ENCODE measurements at places on chromosomes 4 and X. TPM values are rescaled to one million over a fixed set of nuclear protein-coding genes. Genes with fewer than 3 reads are reported as not detected.

- DNase-seq, result peak; percentile 77
Measured at GRCh38 chr4:113383111-113383785, 333.8 kb downstream of the ANK2 start.

DNA sequence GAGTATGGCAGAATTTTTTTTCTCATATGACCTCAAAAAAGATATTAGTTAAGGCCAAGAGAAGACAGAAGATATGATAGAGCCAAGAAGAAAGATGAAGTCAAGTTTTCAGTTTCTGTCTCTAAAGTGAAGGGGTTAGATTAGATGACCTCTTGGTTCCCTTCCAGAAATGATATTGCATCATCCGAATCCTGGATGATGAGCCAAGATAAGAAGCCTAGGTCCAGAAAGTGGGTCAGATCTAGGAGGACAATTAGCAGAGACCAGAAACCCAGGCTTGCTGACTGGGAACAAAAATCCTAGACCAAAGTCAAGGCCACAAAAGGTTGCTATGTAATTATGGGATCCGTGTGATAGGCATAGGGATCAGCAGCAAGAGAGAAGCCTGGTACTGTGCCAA is 20.2 kb downstream of the SATL1 start:
- DNase-seq, result no peak

GRCh38 chr4:76023389-76023788 is at the start of gene CXCL10:
CXCL10 (minus strand) TSS chr4:76023497; CDS start chr4:76023431, 66 bp downstream.
- no peak for DNase-seq

DNA sequence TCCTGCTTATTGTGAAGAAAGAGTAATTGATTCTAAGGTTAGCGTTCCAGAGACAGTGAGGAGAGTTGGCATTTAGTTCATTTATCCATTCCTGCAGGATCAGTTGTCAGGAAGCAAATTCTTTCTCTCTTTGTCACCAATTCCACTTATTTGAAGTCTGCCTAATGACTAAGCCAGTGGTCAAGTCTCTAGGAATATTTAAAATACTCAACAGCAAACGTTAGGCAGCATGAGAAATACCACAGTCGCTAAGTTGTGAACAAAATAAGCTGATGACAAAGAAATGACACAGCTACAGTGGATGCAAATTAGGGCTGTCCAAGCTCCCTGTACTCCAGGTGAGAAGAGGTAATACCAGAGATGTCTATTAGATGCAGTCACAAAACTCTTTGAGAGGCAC is 6.6 kb upstream of the MAGEB17 start:
- no peak for DNase-seq

DNA sequence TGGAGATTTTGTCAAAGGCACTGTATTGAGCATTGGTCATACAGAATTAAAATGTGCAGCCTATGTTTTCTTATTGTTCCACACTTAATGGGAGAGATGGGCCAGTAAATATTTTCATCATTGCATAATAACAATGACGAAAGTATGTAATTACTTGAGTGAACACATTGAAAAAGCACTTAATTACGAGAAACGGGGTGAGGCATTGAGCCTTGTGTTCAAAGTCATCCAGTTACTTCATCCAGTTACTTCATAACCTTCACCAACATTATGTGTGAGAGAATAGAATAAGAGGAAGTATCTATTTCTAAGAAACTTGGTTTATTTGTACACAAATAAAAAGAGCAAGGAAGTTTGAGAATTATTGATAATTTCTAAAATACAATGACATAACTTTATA is 1427.0 kb downstream of the ADGRL3 start:
- no peak for DNase-seq

DNA sequence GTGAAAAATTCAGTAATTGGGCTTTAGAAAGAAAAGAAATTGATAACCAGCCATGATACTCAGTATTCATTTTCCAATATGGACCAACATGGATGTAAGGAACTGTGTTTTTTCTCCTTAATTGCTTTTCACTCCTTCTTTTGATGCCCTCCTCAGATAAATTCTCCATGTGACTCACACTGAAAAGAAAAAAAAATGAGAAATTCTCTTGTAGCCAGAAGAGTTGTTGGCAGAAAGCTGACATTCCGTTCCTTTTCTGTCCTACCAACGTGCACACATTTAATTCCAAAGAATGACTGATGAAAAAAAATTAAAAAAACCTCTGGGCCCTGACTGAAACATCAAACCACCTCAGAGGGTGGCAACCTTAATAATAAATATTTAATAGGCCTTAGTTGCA is 153.1 kb downstream of the AMELX start:
- no peak for DNase-seq

DNA sequence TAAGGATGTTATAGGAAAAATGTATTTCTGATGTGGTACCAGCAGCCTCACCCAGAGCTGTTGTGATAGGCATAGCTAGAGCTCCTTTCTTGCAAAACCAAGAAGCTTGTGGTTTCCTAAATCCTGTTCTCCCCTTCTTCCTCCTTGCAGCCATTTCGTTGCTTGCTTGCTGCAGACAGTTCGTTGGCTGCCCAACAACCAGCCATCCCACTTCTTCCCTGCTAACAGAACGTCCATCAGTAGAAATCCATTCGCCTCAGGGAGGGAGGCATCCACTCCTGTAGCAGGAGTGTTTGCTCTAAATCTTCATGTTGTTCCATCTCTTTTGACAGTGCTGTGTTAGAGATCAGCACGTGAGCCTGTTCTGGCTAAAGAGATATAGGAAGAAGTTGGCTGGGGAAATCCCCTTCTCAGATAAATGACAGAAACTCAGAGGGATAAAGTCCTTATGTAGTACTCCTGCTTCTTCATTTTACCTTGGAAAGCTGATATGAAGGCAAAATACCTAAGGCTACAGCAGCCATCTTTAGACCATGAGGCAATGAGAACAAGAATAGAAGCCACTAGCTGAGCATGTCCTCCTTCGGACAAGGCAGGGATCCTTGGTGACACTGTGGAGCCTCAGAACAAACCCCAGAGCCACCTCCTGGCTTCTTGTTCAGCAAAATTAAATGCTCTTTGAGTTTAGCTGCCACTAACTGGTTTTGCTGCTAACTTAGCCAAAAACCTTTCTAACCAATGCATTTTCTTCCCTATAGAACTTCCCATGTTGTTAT is 68.4 kb upstream of the RELL1 start:
- no peak for DNase-seq

GRCh38 chr4:150816491-150816890 is 198.6 kb downstream of the LRBA start:
- DNase-seq, result no peak

GRCh38 chr4:186701273-186701672 is 22.4 kb downstream of the FAT1 start:
- DNase-seq, result peak; percentile 59

DNA sequence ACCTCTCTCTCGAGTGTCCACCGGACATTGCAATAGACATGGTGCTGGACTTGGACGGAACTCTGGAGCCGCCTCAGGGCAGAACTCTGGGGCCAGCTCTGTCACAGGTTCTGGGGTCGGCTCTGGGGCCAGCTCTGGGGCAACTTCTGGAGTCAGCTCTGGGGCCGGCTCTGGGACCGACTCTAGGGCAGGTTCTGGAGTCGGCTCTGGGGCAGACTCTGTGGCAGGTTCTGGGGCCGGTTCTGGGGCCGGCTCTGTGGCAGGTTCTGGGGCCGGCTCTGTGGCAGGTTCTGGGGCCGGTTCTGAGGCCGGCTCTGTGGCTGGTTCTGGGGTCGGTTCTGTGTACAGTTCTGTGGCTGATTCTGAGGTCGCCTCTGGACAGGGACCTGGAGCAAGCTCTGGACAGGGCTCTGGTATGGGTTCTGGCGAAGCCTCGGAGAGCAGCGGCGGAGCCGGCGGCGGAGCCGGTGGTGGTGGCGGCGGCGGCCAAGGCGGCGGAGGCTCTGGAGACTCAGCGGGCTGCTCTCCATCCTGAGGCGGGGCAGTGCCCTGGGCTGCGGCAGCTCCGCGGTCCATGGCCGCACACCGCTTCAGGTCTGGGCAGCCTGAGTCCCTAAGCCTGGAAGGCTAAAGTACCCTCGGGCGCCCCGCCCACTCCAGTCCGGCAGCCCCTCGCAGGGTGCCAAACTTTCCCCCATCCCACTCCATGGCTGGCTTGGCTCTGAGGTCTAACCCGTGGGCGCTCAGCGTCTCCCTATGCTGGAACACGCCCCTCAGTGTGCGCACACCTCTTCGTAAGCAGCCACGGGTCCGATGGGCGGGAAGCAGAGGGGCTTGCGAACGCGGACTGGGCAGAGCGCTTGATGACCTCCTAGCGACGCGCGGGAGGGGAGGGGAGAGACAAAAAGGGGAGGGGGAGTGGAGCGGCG is at the start of gene DGKK:
TSS of gene DGKK (minus strand) at position 723 of the 929 bp plus-strand sequence. CDS start at position 576, 147 bp downstream.
- DNase-seq, result peak; percentile 10

DNA sequence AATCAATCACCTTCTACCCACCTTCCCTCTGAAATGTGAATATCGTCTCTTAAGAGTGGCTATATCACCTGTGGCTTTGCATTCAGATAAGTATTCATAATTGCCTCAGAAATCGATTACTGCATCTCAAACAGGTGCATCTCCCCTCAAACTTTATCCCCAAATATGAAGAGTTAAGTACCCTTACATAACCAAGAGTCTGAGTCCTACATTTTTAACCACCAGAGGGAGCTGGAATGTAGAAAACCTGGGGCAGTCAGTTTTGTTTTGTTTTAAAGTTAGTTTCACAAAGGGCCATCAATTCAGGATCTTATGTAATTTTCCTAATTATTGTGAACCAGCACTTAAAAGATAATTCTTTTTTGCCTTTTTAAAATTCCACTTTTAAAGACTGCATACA is 5.7 kb downstream of the TCEANC start:
- DNase-seq, result peak; percentile 45

DNA sequence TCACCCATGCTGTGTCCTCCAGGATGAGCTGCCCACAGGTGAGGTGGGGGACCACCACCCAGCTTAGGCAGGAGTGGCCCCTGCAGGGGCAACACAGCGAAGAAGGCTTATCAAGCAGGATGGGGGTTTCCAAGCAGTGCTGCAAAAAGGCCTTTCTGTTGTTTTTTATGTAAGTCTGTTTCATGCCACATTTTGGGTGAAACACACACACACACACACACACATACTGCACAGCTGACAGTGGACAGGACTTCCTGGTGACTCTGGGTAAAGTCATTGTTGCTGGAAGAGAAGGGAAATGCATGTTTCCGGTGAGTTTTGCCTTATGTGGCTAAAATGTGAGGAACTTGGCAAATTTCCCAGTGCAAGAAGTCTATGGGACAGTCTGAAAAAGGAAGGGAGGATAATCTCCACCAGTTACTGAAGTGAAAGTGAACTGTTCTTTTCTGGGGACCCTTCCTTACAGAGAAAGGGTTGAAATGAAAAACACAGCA is 119.2 kb downstream of the IRF2 start:
- DNase-seq, result peak; percentile 86

DNA sequence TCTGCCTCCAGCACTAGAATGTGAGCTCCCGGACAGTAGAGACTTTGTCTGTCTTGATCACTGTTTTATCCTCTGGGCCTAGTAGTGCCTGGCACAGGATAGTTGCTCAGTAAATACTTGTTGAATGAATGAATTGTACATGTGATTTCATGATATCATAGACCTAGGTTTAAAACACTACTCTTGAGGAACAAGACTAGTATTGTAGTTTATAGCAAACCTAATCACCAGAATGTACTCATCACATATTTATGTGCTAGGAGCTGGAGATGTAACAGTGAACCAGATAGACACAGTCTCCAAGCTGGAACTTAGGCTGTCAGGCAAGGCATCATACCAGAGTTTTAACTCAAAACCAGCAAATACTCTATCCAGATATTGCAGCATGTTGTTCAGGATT is 23.5 kb downstream of the GAB3 start:
- DNase-seq, result no peak

DNA sequence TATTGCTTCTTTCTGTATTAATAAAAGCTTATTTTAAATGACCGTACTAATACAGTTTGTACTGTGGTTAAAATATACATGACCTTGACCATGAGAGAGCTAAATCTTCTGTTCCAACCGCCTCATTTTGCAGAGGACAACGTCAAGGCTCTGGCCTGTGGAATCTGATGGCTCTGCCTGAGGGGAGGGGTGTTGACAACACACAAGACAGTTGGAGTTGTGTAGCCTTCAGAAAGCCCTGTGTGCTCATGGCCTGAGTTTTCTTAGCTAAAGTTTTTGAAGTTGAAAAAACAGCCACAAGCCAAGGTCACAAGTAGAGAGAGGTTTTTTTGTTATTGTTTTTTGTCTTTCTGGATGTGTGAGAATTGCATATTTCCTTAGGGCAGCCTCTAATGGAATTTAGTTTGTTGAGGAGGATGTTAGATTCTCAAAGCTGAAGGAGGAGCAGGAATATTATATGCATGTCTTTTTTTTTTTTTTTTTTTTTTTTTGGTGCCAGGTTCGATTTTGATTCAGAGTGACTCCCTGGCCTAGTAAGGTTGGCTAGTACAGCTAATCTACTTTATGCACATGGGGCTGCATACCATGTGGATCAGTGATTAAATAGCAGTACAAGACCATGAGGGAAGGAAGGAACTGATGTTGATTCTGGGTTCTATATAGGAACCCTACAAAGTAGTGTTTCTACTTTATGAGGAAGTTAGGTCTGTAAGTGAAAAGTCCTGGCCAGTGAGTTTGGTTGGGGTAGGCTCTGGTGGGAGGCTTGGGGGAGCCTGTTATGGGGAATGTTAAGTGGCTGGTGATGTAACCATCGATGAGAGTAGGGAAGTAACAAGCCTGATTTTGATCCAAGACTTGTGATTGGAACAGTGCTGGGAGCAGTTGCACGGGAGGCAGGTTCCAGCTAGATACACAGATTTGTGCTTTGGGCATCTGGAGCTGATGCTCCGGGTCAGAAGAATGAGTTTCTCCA is 20.3 kb downstream of the SMS start:
- DNase-seq, result no peak

Gene INTS6L
- polyA plus RNA-seq, result 28.3 TPM

DNA sequence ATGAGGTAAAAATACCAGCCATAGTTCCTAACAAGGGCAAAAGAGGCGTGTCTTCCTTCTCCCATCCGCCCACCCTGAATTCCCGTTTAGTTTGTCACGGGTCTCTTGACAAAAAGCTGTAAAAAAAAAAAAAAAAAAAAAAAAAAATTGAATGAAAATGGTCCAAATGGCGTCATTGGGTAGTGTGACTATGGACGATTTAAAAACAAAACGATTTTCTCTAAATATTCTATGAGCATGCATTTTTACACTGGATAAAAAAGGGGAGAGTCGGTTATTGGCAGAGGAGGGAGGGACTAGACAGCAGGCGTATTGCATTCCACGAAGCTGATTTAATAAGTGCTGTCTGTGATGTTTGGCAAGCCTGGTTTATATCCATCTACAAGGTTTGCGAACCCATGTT is at the start of gene FAM133A:
TSS of gene FAM133A (plus strand) at position 338 of the 403 bp plus-strand sequence. CDS start 35,214 bp downstream, outside the sequence.
- DNase-seq, result no peak

GRCh38 chr4:43048570-43048969 is 156.1 kb downstream of the GRXCR1 start:
- DNase-seq, result no peak

GRCh38 chr4:55824865-55825264 is 5.3 kb downstream of the EXOC1L start:
- no peak for DNase-seq

Gene SORBS2
- 34.0 TPM for polyA plus RNA-seq
